Left lung (tissue), 14 donors: ENCODE measurements at places on chromosomes 11 and 22.

GRCh38 chr11:92070026-92070889 lies 154.4 kb upstream of the FAT3 start:
- peak; percentile 24 for DNase-seq

GRCh38 chr11:59839615-59840014 lies 5.7 kb downstream of the CBLIF start:
- no peak for DNase-seq

- DNase-seq = no peak
These were observed 52.0 kb upstream of the MMP13 start for GRCh38 chr11:103007521-103007920.

DNA sequence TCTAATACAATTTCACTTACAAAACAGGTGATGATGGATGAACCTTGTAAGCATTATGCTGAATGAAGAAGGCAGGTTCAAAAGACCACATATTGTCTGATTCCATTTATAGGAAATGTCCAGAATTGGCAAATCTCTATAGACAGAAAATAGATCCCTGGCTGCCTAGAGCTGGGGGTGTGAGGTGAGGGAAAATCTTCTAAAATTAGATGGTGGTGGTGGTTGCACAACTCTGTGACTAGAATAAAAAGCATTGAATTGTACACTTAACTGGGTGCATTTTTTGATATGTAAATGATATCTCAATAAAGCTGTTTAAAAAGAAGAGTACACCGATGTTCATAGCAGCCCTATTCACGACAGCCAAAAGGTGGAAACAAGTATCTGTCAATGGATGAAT lies 16.7 kb upstream of the CRY2 start:
- DNase-seq = no peak
